Fibroblast of skin of right biceps (primary cell): ENCODE measurements at places on chromosomes 13 and 19.

DNA sequence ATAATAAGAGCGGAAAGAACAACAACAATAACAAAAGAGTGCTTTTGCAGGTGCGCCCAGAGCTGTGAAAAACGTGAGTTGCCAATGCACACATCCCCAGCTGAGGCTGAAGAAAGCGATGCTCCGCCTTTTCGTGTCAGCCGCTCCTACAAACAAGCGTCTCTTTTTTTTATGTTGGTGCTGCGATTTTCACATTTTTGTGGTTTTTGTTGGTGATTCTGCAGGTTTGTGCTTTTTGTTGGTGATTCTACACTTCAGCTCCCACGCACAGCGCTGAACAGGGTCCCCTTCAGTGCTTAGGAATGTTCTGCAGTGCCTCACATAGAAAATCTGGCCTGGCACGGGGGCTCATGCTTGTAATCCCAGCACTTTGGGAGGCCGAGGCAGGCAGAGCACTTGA lies 7.3 kb upstream of the SBK3 start:
- DNase-seq: peak; percentile 91

DNA sequence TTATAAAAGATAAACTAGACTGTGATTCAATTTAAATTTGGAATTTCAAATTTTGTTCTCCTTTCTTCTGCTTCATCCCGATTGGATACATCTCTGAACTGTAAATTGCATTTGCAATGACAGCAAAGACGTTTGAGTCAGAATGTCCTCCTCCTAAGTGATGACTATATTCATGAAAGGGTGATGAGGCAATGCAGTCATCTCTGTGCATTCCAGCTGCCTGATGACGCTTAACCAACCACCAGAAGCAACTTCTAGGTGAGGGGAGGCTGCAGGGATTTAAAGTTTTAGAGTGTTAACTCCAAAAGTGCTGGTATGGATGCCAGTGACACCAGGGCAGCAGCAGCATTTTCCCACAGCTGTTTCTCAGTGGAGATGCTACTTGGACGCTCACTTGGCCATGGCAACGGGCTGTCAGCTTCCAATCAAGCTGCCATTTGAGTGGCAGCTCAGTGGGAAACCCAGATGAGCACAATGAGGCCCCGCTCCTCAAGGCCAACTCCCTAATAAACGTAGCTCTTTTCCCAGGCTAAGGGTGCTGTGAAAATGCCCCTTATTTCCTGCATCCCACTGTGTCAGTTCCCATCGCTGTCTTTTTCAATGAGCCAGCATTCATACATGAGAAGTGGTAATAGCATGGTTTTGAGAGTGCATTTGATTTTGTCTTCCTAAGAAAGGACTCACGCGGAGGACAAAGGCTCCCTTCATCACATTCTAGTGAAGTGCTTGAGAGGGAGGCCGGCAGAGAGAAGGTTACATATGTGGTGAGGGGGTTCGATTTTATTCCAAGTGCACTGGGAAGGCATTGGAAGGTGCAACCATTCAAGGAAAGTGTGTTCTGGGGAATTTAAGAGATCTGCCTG lies 45.2 kb upstream of the AMER2 start:
- peak; percentile 48 for DNase-seq

DNA sequence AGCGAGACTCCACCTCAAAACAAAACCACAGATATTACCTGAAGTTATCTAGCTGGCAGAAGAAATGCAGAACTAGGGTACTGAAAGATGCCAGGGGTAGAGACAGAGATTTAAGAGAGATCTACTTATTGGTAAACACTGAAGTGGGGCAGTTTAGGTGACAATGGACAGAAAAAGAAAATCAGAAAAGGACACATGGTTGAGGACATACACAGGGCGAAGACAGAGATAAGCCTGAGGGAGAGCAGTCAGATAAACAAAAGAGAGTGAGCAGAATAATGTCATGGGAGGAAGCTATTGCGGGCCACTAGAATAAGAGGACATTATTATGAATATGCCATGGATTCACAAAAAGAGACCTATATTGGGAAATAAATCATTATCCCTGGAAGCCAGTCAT lies 3.3 kb downstream of the NEK5 start:
- no peak for DNase-seq

DNA sequence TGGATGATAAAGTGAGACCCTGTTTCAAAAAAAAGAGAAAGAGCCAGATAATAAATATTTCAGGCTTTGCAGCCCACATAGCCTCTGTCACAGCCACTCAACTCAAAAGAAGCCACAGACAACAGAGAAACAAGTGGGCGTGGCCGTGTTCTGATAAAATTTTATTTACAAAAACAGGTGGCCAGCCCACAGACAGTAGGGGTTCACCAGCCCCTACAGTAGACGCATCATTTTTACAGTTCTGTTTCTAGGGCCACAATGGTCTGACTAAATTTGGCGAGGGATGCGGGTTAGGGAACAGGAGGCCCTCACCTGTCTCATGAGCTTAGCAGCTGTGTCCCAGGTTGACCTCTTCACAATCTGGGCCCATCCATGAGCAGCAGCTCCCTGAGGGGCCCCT lies 59.5 kb downstream of the ARHGEF18 start:
- no peak for DNase-seq

GRCh38 chr13:37515226-37515625 lies 83.3 kb downstream of the POSTN start:
- peak; percentile 22 for DNase-seq

- DNase-seq: no peak
Measured at GRCh38 chr13:60275208-60275607, 111.5 kb upstream of the DIAPH3 start.

DNA sequence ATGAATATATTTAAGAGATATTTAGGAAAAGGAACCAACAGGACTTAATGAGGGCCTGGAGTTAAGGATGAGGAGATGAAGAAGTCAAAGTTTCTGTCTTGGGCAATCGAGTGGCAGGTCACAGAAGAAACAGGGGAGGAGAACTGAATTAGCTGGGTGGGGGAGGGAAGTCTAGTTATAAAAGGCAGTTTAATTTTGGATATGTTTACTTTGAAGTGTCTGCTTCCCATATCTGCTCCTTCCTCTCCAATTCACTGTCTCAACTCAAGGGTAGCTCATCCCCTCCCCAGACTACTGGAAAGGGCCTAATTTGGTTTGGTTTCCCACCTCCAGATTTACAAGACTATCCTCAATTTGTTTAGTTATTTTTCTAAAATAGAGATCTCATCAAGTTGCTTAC lies 195.9 kb downstream of the VWA8 start:
- DNase-seq: no peak

- DNase-seq: no peak
Measured at GRCh38 chr19:6041991-6042481, 64.1 kb upstream of the RANBP3 start.

- DNase-seq: no peak
Measured at GRCh38 chr19:44903602-44904425, 1.8 kb upstream of the APOE start.

DNA sequence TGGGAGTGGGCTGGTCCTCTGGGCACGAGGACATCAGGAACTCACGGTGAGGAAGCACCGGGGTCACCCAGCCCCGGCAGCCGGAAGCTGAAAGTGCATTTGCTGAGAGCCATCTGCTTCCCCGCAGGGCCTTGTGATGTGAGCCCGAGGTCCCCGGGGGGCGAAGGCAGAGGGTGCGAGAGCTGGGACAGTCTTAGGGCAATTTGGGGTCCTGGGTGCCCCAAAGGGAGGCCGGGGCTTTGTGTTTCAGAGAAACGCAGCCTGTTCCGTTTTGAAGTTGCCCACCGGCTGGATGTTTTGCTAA lies 4.8 kb downstream of the F2RL3 start:
- no peak for DNase-seq

DNA sequence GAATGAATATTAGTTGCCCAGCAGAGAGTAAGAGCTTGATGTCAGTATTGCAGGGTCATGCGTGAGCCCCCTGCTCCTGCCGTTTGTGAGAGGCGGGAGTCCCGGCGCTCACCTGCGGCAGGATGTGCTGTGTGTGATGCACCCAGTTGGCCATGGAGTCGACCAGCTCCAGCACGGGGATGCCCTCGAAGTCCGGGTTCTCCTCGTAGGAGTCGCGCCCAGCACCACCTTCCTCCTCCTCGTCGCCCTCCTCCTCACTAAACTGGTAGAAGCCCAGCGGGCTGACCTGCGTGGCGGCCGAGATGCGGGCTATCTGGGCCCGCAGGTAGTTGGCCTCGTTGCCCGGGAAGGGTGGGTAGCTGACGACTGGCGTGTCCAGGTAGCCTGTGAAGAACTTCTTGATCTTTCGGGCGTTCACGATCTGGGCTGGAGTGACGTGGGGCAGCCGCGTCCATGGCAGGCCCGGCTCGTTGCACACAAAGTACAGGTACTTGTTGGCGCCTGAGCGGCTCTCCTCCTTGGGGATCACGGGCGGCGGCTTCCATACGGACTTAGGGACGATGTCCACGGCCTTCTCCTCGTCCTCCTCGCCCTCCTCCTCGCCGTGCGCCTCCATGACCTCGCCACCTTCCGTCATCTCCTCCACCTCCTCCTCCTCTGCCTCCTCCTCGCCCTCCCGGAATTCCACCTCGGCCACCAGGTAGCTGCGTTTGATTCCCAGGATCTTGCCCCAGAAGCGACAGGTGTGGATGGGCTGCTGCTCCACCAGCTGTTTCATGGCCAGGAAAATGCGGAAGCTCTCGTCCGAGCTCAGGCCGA lies 10.8 kb downstream of the RSPH6A start:
- DNase-seq: no peak

DNA sequence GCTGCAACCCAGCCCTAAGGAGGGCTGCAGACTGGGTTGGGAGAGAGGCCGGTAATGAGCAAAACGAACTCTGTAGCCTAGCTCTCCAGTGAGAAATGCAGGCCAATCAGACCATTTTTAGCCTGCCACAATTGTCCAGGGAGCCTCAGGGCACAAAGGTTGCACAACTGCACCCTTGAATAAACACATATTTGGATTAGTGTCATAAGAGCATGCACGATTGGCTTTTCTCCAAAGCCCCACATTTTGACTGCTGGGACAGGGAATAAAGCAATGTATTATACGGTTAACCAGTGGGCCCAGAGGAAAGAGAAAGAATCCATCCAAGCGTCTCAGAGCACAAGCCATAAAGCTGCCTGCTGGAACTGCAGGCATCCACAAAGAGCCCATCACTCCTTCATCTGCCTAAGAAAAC lies 729.4 kb upstream of the SGCG start:
- no peak for DNase-seq

- DNase-seq: no peak
Measured at GRCh38 chr13:40002016-40002415, 346.6 kb downstream of the COG6 start.

DNA sequence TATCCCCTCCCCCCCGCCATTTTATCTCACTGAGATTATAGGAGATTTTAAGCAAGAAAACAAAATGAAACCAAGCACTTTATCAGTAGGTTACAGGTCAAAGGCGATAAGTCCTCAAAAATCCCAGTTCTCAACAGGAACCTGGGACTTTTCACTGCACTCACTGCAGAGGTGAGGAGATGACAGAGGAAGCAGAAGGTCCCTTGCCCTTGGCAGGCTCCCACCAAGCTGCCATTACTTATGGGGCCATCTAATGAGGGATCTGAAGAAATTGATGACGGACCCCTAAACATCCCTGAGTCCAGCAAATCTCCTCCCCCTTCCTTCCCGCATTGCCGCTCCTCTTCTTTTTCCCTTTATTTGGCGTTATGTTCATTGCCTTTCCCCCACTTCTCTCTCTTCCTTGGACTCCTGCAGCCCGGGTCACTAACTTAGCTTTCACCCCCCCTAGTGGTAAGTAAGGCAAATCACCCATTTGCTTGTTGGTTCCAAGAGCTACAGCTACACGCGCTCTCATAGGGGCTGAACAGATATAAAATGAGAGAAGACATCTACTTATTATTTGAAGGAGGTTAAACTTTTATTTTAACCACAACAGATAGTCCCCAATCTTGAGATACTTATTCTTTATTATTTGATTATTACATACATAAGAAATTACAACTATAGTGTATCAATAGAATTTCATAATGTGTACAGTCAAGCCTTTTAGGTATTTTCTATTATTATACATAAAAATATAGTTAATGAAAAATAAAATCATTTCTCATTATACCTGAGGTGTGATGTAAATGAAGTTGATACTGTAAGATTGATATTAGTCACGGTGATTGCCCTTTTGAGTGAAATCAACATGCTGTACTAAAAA lies 52.0 kb upstream of the ARGLU1 start:
- peak; percentile 63 for DNase-seq

DNA sequence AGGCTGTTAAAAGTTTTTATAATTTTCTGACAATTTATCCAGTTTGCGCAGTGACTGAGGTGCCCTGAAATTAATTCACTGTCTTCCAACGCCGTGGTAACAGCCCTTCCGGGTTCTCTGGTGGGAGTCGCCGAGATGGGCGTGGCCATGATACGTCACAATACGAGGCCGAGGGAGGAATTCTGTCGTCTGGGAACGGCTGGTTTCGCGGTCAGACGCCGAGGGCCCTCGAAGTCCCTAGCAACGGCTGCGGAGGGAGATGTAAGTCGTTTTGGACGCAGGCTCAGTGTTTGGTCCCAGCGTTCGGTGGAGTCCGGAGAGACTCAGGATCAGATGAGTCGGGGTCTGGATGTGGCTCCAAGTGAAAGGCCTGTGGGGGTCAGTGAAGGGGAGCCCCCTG lies 21.7 kb downstream of the ZNF613 start:
- DNase-seq: peak; percentile 27

GRCh38 chr19:5743630-5744029 lies 23.2 kb downstream of the CATSPERD start:
- DNase-seq: no peak

GRCh38 chr13:102830646-102831045 lies 15.2 kb upstream of the ERCC5 start:
- DNase-seq: no peak
